Esophagus muscularis mucosa (tissue), 4 donors: ENCODE measurements at places on chromosomes 6 and 20. TPM values are rescaled to one million over a fixed set of nuclear protein-coding genes. Genes with fewer than 3 reads are reported as not detected.

Gene VNN1
- total RNA-seq: 2.7 TPM

Gene CGA
- total RNA-seq: not detected

Gene FILIP1
- 41.7 TPM for total RNA-seq

Gene SGK1
- total RNA-seq: 44.6 TPM

Gene MOG
- not detected for total RNA-seq

Gene LY6G5B
- 4.0 TPM for total RNA-seq

DNA sequence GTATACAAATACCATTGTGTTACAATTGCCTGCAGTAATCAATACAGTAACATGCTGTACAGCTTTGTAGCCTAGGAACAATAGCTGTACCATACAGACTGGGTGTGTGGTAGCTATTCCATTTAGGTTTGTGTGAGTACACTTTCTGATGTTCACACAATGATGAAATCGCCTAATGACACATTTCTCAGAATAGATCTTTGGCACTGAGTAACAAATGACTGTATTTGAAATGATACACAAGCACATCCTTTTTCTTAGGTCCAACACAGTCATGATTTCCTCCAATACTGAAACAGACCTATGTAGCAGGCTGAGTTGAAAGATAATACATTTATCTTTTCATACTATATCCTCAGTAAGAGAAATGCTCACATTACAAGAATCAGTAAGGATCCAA is 13.9 kb downstream of the KHDRBS2 start:
- no peak overlapping the region for H3K27ac ChIP-seq
- no peaks in the 10 kb centered on the region for H3K4me1 ChIP-seq
- H3K36me3 ChIP-seq: no peaks in the 10 kb centered on the region
- no peak overlapping the region for H3K4me3 ChIP-seq

DNA sequence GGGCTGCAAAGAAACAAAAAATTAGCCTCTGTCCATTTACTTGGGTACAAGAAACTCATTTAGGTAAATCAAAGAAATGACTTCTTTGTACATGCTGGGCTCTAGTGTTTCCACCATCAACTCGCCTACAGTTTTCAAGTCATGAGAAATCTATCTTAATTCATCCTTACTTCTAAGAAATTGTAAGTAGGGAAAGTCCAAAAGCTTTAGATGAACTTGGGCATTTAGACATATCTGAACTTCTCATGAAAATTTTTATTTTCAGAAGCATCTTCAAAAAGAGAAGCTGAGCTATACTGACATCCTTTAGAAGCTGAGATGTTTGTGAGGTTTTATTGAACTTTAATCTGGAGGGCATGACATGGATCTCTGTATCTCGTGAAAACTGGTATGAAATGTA is 117.3 kb downstream of the MYB start:
- no peak for DNase-seq
- H3K4me1 ChIP-seq: no peaks in the 10 kb centered on the region
- H3K36me3 ChIP-seq: peaks cover 12% of the 10 kb centered on the region
- no peak overlapping the region for H3K4me3 ChIP-seq

DNA sequence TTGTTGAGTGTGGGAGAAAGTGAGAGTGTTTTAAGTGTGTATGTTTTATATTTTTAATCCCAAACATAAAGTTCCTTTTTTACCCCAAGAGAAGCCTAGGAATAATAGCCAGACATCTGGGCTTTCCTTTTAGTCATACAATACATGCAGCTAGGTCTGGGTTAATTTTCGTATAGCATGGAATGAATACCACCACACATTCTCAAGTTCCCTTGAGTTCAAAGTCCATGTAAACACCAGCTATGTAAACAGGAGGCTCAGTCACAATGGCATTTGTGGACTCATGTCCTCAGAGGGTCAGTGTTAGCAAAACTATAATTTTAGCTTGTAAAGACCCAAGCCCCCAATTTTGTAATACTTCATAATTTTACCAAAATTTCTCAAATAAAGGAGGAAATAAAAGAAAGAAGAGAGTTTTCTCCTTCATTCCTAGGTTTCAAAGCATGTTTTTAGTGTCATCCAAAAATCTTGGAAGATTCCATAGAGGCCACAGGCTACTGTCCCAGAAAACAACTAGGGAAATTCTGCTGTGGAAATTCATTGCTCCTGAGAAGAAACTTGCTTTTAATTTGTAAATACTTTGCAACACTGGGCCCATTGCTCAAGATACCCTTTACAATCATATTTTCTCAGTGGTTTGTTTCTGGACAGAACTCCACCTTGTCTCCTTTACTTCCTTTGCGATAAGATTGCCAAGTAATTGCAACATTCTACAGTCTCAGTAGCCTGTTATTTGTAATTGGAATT is 671.2 kb downstream of the COL12A1 start:
- H3K27me3 ChIP-seq: no peaks in the 10 kb centered on the region
- no peaks in the 10 kb centered on the region for H3K36me3 ChIP-seq
- H3K27ac ChIP-seq: no peak overlapping the region
- DNase-seq: no peak
- peaks cover 6% of the 10 kb centered on the region for H3K4me1 ChIP-seq

- no peaks in the 10 kb centered on the region for H3K4me1 ChIP-seq
- no peak overlapping the region for H3K27ac ChIP-seq
- no peak overlapping the region for H3K4me3 ChIP-seq
- H3K36me3 ChIP-seq: no peaks in the 10 kb centered on the region
These were observed 376.7 kb upstream of the ARID1B start for GRCh38 chr6:156400487-156400886.

DNA sequence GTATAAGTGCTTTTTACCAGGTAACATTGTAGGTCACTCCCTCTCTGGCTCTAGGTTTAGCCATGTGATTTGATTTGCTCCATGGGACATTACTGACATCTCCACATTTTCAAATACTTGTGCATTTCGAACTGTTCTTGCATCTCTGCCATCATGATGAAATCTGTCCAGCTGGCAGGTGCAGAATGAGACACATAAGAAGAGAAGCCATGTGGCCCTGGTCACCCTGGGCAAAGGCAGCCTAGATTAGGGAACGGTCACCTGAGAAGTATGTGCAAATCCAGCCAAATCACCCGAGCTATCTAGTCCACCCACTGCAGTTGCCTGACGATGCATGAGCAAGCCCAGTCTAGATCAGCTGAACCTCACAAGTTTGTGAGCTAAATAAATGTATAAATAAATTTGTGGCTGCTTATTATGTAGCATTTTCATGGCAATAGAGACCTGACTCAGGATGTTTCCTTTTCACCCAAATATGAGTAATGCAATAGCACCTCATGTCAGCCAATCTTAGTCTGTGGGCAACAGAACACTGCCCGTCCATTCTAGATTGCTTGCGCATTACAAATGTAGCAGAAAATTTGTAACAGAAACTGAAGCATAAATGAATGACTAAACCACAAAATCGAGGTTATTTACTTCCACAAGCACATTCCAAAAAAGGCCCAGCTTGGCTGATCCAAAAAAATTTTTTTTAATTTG is 115.2 kb downstream of the PAK5 start:
- H3K27ac ChIP-seq: no peak overlapping the region
- H3K4me3 ChIP-seq: no peak overlapping the region
- H3K4me1 ChIP-seq: no peaks in the 10 kb centered on the region
- no peaks in the 10 kb centered on the region for H3K36me3 ChIP-seq
- no peaks in the 10 kb centered on the region for H3K27me3 ChIP-seq

DNA sequence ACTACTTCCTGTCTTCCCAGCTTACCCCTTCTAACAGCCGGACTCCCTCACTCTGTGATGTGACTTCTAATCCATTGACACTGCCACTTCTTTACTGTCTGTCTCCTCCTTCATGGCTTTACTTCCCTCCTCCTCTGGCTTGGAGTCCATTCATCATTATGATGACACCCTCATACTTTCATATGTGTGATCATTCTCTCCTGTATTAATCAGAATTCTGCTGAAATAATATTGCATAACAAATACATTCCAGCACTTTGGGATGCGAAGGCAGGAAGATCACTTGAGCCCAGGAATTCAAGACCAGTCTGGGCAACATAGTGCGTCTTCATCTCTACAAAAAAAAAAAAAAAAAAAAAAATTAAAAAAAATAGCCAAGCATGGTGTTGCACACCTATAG is 147.9 kb upstream of the BTBD3 start:
- DNase-seq: no peak
- no peaks in the 10 kb centered on the region for H3K36me3 ChIP-seq
- no peaks in the 10 kb centered on the region for H3K4me1 ChIP-seq
- H3K27me3 ChIP-seq: no peaks in the 10 kb centered on the region

DNA sequence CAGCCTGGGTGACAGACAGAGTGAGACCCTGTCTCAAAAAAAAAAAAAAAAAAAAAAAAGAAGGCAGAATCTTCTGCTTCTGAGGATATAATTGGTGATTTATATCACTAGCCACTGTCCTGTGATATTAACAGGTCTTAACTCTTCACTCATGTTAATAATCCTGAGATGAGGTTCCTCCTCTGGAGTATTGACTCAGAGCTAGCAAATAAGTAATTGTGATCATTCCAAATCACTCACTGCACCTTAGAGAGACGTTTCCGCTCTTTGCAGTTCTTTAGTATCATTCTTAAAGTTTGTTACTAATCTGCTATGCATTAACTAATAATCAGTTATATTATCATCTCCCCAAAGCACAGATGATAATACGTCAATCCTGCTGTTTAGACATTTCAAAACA is 41.6 kb upstream of the NOX3 start:
- no peaks in the 10 kb centered on the region for H3K27me3 ChIP-seq
- peaks cover 4% of the 10 kb centered on the region for H3K4me1 ChIP-seq
- DNase-seq: no peak

GRCh38 chr20:21092806-21093205 is 13.4 kb downstream of the LINC00237 start:
- DNase-seq: peak; percentile 64
- H3K27ac ChIP-seq: no peak overlapping the region
- H3K4me1 ChIP-seq: no peaks in the 10 kb centered on the region
- peaks cover 13% of the 10 kb centered on the region for H3K27me3 ChIP-seq
- no peaks in the 10 kb centered on the region for H3K36me3 ChIP-seq
- no peak overlapping the region for H3K4me3 ChIP-seq

DNA sequence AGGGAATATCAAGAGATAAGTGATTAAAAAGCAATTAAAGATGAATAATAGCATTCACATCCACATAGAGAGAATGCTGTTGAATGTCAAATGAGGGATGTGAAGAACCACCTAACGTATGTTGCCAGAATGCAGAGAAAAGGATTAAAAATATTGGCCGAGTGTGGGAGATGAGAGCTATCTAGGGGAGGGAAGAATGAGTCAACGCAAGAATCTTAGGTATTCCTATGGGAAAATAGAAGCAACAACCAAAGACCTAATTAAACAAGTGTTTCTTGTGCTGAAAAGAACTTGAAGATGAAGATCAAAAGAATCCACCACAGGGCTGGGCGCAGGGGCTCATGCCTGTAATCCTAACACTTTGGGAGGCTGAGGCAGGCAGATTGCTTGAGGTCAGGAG is 12.2 kb upstream of the RSPH3 start:
- H3K4me3 ChIP-seq: no peak overlapping the region
- H3K27me3 ChIP-seq: no peaks in the 10 kb centered on the region
- DNase-seq: no peak
- H3K4me1 ChIP-seq: no peaks in the 10 kb centered on the region
- no peak overlapping the region for H3K27ac ChIP-seq

DNA sequence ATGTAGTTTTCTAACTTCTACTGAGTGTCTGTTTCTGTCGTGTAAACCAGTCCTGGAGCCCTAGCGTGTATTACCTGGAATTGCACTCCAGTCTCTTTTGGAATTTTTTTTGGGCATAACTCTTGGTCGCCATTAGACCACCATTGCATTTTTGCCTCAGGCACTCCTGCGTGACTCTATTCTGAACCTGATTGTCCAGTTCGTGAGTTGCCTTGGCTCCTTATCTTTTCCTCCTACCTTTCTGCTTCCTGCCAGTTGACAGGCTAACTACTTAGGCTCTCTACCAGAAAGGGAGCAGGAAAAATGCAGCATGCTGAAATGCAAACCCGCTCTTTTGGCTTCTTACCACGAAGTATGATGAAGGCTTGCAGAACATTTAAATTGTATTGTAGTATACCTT is 490.9 kb upstream of the SOX4 start:
- no peaks in the 10 kb centered on the region for H3K27me3 ChIP-seq
- peaks cover 6% of the 10 kb centered on the region for H3K4me1 ChIP-seq
- no peak overlapping the region for H3K4me3 ChIP-seq
- H3K36me3 ChIP-seq: no peaks in the 10 kb centered on the region

DNA sequence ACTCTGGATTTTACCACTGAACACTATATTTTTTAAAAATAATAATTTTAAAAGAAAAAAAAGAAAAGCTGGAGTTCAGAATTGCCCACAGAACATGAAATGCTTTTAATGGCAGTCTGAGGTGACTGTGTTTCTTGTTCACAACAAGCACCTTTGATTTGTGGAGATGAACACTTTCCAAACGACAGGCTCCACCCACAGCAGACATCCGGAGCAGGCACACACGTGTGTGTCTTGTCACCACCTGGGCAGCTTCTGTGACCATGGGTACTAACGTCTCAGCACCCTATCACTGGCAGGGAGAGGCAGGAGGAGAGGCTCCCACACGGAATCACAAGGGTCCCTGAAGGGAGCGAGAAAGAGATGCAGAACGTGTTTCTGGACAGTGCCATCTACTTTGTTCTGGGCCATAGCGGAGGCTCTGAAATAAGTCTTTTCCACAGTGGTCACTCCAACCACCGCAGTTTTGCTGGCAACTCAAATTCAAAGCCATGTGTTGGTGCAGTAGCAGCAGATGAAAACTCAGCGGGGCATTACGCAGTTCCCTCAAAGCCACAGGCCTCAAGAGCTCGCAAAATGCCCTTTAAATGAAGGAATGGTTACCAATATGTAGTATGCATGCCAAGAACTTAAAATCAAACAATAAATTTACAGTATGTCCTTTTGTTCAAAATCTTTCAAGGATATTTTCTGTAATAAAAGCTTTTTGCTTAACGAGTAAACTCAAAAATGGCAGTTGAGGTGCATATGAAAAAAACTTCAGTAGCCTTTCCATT is 242.2 kb downstream of the FOXC1 start:
- H3K36me3 ChIP-seq: no peaks in the 10 kb centered on the region
- no peak for DNase-seq
- H3K4me3 ChIP-seq: no peak overlapping the region
- H3K27ac ChIP-seq: no peak overlapping the region

- H3K27me3 ChIP-seq: no peaks in the 10 kb centered on the region
- H3K4me3 ChIP-seq: no peak overlapping the region
- no peak for DNase-seq
- H3K36me3 ChIP-seq: no peaks in the 10 kb centered on the region
- no peak overlapping the region for H3K27ac ChIP-seq
These were observed 98.9 kb upstream of the ENPP5 start for GRCh38 chr6:46269447-46270229.
